Activated CD4-positive, alpha-beta T cell treated with anti-CD3 and anti-CD28 coated beads, Interleukin-2, Interleukin-6, amounts not matched to agents 100 ng/mL and 50 ng/mL, durations not matched to agents 16 hours and 8 hours (primary cell): ENCODE measurements at places on chromosomes 5 and 9.
A peak's percentile ranks its signal among the peaks of the same experiment; 100 is the strongest.

GRCh38 chr5:121968910-121969607 is 7.3 kb downstream of the SRFBP1 start:
- DNase-seq: no peak

- DNase-seq: no peak
Observed at GRCh38 chr5:136819526-136820302, 454.4 kb upstream of the TRPC7 start.

- DNase-seq: no peak
Observed at GRCh38 chr9:76101947-76102346, 211.5 kb downstream of the PCSK5 start.

DNA sequence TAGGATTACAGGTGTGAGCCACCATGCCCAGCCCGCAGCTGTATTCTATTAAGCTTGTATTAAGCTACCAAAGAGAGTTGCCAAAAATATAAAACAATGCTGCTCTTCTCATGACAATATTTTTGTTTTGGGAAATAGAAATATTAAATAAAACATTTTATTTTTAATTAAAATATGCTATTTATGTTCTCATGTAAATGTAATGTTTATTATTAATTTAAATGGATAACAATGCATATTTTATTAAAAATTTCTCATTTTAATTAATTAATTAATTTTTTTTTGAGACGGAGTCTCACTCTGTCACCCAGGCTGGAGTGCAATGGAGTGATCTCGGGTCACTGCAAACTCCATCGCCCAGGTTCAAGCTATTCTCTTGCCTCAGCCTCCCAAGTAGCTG is 117.5 kb downstream of the ANKRD55 start:
- no peak for DNase-seq

DNA sequence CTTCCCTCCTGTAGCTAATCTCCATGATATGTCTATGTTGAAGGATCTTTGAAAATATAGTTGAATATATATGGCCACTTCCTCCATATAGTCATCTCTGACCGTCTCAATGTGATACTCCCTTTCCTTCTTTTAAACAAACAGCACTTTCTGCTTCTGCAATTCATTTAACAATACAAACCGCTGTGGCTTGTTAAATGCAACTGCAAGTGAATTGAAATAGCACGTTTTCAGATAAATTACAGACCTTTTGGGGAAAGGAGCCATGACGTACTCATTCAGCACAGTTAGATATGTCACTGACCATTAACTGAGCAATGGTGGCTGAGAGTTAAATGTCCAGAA is 82.5 kb downstream of the FBXO38 start:
- no peak for DNase-seq

DNA sequence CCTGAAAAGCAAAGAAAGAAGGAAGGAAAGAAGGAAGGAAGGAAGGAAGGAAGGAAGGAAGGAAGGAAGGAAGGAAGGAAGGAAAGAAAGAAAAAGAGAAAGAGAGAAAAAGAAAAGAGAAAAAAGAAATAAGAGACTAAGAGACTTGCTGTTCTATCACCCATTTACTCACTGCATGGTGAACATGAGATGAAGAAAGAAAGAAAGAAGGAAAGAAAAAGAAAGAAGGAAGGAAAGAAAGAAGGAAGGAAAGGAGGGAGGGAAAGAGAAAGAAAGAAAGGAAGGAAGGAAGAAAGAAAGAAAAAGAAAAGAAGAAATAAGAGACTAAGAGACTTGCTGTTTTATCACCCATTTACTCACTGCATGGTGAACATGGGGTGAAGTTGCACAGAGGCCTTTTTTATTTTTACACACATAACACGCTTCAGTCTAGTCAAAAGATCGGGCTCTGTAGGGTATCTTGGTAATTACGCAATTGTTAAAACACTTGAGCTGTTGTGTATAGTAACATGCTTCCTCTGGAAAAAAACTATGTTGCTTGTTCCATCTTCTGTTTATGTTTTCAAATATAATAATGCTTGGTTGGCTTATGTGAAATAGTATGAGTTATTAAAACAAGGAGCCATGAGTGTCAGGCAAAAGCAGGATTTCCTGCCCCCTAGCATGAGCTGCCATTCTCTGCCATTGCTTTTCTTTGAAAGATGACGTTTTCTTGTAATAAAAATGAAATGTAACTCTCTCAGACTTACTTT is 119.3 kb upstream of the ZNF608 start:
- DNase-seq: no peak

DNA sequence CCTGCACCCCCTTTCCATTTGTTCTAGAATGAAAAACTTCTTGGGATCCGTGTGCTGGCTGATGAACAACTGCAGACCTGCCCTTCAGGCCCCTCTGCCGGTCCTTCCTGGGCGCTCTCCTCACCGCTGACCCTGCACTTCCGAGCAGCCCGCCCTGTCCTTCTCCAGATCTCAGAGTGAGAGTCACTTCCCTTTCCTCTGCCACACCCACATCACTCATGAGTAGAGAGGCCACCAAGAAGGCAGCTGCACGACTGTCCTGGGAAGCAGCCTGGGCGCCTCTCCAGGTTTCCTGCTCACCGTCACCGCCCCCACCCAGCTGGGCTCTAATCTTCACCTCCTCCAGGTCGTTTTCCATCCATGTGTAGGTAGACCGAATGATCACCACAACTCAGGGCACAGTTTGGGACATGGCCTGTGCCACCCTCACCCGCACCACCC is 35.0 kb upstream of the NSMF start:
- no peak for DNase-seq

- DNase-seq: peak; percentile 6
Observed at GRCh38 chr5:94745786-94746730, 127.6 kb downstream of the SLF1 start.

DNA sequence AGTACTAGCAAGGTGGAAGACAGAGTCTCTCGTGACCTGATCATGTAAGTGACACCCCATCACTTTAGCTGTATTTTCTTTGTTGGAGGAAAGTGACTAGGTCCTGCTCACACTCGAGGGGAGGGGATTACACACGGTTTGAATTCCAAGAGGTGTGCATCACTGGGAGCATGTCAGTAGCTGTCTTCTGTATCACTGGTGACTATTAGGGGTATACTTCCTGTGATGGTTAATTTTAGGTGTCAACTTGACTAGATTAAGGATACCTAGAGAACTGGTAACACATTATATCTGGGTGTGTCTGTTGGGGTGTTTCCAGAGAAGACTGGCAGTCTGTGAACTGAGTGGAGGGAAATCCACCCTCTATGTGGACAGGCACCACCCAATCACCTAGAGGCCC is 22.5 kb downstream of the FOXD1 start:
- DNase-seq: no peak

- no peak for DNase-seq
Observed at GRCh38 chr5:92835712-92836111, 745.3 kb downstream of the NR2F1-AS1 start.

GRCh38 chr5:97418462-97418861 is 235.4 kb upstream of the RIOK2 start:
- DNase-seq: no peak

GRCh38 chr9:101561740-101562139 is 28.1 kb downstream of the RNF20 start:
- DNase-seq: no peak
